ENCODE measurements at places on chromosomes 7 and 10. TPM values are rescaled to one million over a fixed set of nuclear protein-coding genes. Genes with fewer than 3 reads are reported as not detected.

Gene HMX3
- 0.51 TPM for polyA plus RNA-seq

Gene CDC123
- polyA plus RNA-seq, result 45.7 TPM

Gene MMD2
- polyA plus RNA-seq, result not detected

Gene STOX1
- 8.7 TPM for polyA plus RNA-seq

Gene CAV2
- 17.2 TPM for polyA plus RNA-seq

Gene TRIM50
- 0.27 TPM for polyA plus RNA-seq

Gene ADAMTS14
- polyA plus RNA-seq, result 7.7 TPM

Gene CDK14
- polyA plus RNA-seq, result 2.0 TPM

Gene ZNF736
- polyA plus RNA-seq, result 12.3 TPM

Gene RHOBTB1
- polyA plus RNA-seq, result 6.8 TPM

Gene GPR22
- polyA plus RNA-seq, result 0.16 TPM

Gene GPC2
- 2.1 TPM for polyA plus RNA-seq

Gene TMEM26
- polyA plus RNA-seq, result not detected

Gene CACNB2
- 2.9 TPM for polyA plus RNA-seq

Gene EN2
- not detected for polyA plus RNA-seq

Gene ANK3
- 81.4 TPM for polyA plus RNA-seq

Gene PHYHIPL
- 18.2 TPM for polyA plus RNA-seq

Gene MCM7
- 87.8 TPM for polyA plus RNA-seq

Gene SORCS1
- polyA plus RNA-seq, result 1.3 TPM

Gene MUC3A
- polyA plus RNA-seq, result 49.6 TPM
